ENCODE measurements at places on chromosomes 3 and 15. TPM values are rescaled to one million over a fixed set of nuclear protein-coding genes. Genes with fewer than 3 reads are reported as not detected.

- no peak for DNase-seq
Measured at GRCh38 chr3:95302044-95302443, 1239.2 kb downstream of the NSUN3 start.

DNA sequence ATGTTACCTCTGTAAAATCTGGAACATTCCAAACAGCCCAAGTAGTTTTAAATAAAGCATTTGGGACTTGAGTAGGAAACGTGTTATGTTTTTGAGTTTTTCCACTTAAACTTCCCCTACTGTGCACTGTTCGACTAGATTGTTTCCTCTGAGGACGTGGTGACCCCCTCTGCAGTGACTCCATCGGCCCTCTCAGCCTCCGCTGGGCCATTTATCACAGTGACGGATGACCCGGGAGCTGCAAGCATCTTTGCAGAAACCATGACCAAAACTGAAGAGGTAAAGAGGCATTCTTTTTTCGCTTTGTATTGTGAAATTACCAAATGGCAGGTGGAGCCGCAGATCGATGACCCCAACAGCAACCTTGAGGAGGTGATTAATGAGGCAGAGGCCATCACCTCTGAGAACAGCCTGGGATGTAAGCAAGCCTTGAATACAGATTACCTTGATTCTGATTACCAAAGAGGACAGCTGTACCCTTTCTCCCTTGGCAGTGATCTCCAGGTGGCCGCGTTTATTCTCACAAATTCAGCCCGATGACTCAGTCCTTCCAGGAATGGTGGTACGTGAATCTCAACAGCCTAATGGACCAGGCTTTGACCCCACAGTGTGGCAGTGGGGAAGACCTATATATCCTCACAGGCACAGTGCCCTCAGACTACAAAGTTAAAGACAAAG is 79.1 kb upstream of the FAN1 start:
- peak; percentile 48 for DNase-seq

DNA sequence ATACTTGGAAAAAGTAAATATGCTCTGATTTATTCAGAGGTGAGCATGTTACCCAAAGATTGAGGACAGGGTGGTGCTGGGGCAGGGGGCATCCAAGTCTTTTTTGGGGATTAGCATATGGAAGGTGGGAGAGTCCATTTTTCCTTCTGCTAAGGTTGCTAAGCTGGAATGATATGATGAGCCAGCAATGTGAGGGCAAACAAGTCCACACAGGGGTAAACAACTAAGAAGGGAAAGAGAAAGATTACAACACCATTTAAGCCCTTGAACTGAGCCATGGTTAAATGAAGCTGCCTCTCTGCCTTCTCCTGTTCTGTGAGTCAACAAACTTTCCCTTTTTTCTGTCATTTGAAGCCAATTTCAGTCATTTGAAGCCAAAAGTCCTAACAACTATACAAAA is 89.0 kb downstream of the RPL22L1 start:
- DNase-seq: no peak

DNA sequence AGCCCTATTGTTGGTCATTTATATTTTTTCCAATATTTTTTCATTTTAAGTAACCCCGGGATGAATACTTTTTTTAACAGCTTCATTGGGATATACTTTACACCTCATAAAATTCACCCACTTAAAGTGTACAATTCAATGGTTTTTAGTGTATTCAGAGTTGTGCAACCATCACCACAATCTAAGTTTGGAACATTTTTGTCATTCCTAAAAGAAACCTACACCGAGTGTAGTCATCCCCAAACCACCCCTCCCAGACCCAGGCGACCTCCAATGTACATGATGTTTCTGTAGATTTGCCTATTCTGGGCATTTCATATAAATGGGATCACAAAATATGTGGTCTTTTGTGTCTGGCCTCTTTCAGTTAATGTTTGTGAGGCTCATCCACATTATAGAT is 118.3 kb upstream of the FRMD4B start:
- DNase-seq: no peak

- DNase-seq: peak; percentile 85
Measured at GRCh38 chr3:37221407-37221806, 47.0 kb upstream of the LRRFIP2 start.

DNA sequence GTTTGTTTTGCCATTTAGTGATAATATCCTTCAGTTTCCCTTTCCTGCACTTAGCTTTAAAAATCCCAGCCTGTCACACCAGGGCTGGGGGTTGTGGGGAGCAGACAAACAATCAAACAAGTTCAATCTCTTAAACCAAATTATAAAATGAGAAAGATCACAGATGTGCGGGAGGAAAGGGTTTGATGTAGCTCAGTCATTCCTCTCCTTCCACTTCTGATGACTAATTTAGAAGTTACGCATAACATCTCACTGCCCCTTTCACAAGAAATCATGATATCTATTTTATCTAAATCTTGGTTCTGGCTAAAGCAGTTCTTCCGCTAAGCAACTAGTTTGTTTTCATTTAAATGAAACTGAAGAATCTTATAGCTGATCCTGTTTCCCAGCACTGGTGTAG is 34.1 kb upstream of the ATG7 start:
- DNase-seq: peak; percentile 94

DNA sequence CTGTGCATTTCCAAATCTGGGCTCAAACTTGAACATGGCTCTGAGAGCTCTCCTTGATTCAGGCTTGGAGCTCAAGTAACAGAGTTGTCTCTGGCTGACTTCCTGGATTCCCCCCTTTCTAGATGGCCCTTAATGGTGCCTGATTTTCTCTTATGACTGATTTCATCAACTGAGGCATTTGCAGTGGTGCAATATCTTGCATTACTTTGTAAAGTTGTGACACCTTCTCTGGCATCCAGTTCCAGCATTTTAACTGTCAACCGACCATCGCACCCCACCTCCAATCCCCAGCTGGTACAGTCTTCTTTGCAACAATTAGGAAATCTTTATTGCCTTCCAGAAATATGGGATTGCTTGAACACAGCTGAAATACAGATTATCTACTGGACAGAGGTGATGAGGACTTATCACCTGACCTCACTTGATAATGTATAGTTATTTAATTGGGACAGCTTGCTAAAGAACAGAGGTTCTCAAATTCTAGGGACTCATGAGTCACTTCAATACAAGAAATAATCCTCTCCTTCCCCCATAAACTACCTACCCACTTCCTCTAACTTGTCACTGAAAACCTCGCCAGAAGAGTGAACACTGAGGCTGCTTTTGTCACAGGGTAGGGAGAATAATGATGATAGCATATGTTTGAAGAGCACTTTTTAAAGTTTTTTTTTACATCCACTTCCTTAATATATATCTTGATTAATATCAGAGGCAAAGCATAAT is 41.8 kb downstream of the FILIP1L start:
- peak; percentile 29 for DNase-seq

GRCh38 chr3:71102111-71102983 is 481.2 kb downstream of the FOXP1 start:
- peak; percentile 46 for DNase-seq

DNA sequence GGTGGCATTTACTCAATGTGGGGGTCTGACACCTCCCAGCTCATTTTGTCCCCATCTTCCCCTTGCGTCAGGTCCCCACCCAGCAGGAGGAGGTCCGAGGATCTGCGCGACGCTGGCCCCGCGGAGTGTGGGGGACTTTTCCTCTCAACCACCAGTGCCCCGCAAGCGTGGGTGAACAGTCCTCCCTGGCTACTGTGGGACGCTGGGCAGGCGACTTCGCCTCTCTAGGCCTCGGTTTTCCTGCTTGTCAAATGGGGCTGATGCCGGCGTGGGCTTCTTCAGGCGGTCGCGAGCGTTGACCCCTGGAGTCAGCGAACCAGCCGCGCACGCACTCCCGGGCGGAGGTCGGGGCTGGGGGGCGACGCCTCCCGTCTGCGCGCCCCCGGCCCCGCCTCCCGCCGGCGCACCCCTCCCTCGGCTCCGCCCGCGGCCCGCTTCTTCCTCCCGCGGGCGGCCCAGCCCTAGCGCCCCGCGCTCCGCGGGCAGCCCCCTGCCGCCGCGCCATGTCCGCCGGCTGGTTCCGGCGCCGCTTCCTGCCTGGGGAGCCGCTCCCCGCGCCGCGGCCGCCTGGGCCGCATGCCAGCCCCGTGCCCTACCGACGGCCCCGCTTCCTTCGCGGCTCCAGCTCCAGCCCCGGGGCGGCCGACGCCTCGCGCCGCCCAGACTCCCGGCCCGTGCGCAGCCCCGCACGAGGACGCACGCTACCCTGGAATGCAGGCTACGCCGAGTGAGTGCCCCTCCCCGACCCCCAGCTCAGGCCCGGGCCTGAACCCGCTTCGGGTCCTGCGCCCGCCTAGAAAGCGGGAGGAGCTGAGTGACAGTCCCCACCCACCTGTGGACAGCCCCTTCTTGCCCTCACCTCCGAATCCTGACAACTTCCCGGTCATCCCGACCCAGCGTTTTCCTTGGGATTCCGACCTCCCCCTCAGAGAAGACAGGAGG is at the start of gene PPM1M:
Gene PPM1M (plus strand): TSS at position 438 of the 942 bp plus-strand sequence. CDS start 66 bp downstream, at position 504.
- DNase-seq: peak; percentile 73

GRCh38 chr15:93565201-93565600 is 476.2 kb upstream of the RGMA start:
- no peak for DNase-seq

DNA sequence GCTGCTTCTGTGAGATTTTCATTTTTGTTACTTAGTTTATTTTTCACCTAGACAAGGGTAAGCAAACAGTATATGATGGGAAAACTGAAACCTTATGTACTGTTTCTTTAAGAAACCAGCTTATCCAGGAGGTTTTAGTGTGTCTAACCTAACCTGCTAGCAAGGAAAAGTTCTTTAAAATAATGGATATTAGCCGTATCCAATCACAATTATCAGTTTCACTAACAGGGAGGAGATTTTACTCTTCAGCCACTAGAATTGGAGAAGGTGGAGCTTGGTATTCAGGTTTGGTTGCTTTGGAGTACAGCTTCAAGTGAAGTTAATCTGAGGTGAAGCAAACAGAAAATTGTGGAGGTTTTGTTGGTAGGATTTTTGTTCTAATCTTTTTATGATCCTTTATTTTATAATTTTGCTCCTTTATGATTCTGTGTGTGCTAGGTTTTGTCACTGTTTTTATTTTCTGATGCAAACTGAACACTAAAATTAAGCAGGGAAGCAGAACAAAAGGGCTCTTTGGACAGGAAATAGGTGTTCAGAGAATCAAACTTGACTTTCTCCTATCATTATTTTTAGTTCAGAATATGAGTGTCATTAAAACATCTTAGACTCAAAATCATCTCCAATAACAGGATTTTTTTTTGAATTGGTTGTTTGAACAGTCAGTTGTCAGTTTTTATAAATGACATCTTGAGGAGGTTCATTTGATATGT is 13.0 kb downstream of the ZFAND6 start:
- peak; percentile 96 for DNase-seq

DNA sequence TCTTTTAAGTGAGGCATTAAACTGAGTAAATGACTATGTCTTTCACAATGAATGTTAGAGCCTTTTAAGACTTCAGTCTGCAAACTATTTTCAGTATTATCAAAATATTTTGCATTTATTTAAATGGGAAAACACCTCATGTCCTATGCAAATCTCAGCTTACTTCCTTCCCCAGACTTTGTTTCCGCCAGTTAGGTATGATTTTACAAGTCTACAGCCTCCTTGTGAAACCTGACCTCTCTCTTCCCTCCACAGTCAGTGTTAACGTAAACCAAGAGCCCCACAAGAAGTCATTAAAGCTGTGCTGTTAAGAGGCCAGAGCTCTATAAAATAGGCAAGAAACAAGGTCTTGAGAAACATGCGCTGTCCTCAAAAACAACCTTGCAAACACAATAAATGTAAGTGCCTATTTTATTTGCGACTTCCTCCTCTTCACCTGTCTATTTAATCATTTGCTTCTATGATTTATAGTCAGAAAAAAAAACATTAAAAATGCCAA is 48.3 kb downstream of the PRTG start:
- DNase-seq: no peak

- DNase-seq: peak; percentile 48
Measured at GRCh38 chr15:77546870-77547269, 85.8 kb downstream of the LINGO1 start.

DNA sequence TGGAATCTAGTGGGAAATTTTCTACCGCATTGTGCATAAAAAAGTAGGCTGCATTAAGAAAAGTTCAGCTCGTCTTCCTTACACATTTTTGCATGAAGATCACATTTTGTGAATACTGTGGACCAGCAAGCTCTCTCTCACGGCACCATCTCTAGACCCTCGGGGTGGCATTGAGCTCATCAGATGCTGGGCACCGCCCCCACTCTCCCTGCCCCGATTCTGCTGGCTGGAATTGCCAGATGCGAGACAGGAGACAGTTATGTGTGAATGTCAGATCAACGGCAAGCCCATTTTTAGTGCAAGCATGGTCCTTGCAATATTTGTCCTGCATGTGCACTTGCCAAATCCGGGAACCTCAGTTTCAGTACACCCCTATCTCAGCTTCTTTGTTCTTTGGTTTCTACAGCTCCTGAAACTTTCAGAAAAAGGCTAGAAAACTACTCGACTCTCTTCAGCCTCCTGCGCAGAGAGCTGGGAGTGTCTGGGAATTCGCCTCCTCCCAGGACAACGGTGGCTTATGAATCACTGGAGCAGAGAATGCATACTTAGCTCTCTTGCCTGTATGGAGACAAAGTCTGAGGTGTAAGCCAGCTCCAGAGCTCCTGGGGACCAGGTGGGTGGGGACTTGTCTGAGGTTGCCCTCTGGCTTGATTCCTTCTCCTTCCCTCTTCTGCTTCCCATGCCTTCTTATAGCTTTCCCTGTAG is 285.2 kb upstream of the ATP10A start:
- no peak for DNase-seq

DNA sequence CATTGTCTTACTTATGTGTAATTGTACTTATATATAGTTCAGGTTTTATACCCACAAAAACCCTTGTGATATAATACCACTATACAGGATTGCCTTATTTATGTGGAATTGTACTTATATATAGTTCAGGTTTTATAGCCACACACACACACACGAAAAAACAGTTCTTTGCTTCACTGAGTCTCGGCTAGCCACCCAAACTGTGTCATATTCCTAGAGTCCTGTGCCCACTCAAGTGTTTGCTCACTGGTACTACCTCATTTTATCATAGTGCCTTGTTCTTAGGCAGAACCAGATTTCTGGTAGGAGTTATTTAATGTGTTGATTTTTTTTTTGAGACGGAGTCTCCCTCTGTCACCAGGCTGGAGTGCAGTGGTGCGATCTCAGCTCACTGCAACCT is 12.5 kb downstream of the RASA2 start:
- no peak for DNase-seq

The CCDC191 gene
- 1.6 TPM for total RNA-seq

The KCNMB3 gene
- total RNA-seq: 0.88 TPM

The MYLK gene
- 94.7 TPM for total RNA-seq

The ARF4 gene
- 554 TPM for total RNA-seq

The ASB14 gene
- total RNA-seq: not detected

The MEGF11 gene
- total RNA-seq: not detected
